ENCODE measurements at places on chromosomes 4 and X. TPM values are rescaled to one million over a fixed set of nuclear protein-coding genes. Genes with fewer than 3 reads are reported as not detected.

The FTHL17 gene
- total RNA-seq, result not detected

The HEPH gene
- 70.3 TPM for total RNA-seq

The SLC25A6 gene
- total RNA-seq, result 424 TPM

- H3K27me3 ChIP-seq, result no peaks in the 10 kb centered on the region
- no peak overlapping the region for H3K4me3 ChIP-seq
- no peaks in the 10 kb centered on the region for H3K4me1 ChIP-seq
- H3K36me3 ChIP-seq, result no peaks in the 10 kb centered on the region
- no peak overlapping the region for H3K27ac ChIP-seq
- DNase-seq, result no peak
Observed at GRCh38 chrX:81208916-81209315, 7.0 kb downstream of the SH3BGRL start.

DNA sequence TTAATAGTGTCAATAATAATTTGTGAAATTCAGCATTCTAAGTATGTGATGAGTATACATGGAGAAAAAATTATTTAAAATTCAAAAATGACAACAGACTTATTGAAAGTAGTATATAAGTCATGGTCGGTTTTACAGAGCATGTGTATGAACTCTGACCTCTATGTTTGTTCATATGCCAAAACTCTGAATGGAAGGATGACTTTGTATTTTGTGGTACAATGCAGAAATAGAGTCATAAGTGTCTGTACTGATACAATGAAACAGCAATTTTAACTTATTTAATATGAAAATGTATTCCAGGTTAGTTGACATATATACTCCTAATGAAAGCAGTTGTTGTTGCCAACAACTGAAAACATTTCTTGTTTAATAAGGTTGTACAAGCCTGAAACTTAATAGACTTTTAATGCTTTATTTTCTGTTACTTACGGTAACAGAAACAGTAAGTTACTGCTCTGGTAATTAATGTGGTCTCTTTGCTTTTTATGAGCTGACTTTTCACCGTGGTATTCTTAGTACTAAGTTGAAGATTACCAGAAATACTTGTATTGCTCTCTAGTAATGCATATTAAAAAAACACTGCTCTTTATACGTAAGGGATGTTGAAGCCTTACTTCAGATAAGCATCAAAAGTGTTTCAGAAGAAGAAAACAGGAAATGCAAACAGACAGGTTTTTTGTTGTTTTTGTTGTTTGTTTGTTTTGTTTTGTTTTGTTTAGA, 1.9 kb downstream of the UBE2K start:
- H3K4me3 ChIP-seq, result peak overlapping the region; percentile 100
- H3K27me3 ChIP-seq, result no peaks in the 10 kb centered on the region

GRCh38 chr4:128385683-128386304, 98.2 kb upstream of the PGRMC2 start:
- no peak for DNase-seq
- H3K27me3 ChIP-seq, result no peaks in the 10 kb centered on the region
- no peak overlapping the region for H3K4me3 ChIP-seq
- H3K4me1 ChIP-seq, result peaks cover 22% of the 10 kb centered on the region
- no peaks in the 10 kb centered on the region for H3K36me3 ChIP-seq
